CD8-positive, alpha-beta T cell (primary cell): ENCODE measurements at places on chromosomes 4 and X.
A peak's percentile ranks its signal among the peaks of the same experiment; 100 is the strongest.

DNA sequence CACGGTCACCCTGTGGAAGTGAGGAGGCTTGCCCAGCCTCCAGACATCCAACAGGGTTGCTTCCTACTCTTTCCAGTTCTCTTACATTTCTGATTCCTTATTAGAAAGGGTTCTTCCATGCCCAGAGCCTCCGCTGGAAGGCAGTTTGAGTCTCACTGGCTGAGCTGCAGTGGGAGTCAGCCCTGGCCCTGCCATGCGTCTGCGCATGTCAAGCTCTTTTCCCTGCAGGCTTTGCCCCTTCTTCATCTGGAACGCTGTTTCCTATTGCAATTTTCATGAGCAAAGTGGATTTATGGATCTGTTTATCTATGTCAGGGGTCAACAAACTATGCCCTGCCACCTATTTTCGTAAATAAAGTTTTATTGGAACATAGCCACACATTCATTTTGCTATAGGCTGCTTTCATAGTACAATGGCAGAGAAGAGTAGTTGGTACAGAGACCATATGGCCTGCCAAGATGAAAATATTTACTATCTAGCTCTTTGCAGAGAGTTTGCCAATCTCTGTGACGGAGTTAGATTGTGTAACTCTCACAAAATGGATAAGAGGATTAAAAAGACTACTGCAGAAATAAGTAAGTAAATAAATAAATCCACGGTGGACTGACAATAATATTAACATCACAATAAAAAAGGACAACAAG lies 3.9 kb upstream of the CHRNA9 start:
- DNase-seq = no peak

DNA sequence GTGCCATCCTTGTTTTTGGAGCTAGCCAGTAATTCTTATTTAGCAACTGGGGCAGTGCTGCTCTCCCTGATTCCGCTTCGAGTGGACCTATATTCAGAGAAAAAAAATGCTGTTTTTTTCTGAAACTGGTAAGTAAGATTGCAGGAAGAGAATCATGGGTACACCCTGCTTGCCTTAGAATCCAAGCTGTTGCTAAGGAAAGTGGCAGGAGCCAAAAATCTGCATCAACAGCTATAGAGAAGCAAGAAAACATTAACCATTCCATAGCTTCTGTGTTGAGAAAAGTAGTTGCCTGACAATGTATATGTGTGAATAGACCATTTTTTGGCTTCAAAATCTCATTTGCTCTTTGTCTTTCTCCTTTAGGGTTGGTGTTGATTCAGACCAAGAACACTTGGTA lies 44.5 kb downstream of the SLC9A6 start:
- no peak for DNase-seq

- DNase-seq = no peak
Observed at GRCh38 chr4:103018391-103019307, 856 bp downstream of the SLC9B1 start.

DNA sequence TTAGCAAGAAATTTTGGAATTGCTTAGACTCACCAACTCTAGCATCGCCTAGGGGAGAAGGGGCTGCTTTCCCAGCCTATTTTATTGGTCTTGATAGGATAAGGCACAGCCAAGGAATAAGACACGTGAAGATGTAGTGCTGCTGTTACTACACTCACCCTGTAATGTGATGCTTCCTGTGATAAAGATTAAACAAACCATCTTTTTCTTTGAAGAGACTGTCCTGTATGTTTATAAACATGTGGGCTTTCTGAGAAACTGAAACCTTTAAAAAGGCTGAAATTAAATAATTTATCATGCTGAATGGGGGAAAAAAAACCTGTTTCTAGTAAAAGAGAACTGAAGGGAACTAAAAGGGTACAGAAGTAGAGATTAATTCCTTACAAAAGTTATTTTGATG lies 13.2 kb downstream of the TAPT1 start:
- no peak for DNase-seq

GRCh38 chrX:150201841-150202240 lies 161.3 kb upstream of the MAMLD1 start:
- no peak for DNase-seq

- DNase-seq = no peak
Observed at GRCh38 chr4:140556372-140557085, 12.2 kb downstream of the UCP1 start.

DNA sequence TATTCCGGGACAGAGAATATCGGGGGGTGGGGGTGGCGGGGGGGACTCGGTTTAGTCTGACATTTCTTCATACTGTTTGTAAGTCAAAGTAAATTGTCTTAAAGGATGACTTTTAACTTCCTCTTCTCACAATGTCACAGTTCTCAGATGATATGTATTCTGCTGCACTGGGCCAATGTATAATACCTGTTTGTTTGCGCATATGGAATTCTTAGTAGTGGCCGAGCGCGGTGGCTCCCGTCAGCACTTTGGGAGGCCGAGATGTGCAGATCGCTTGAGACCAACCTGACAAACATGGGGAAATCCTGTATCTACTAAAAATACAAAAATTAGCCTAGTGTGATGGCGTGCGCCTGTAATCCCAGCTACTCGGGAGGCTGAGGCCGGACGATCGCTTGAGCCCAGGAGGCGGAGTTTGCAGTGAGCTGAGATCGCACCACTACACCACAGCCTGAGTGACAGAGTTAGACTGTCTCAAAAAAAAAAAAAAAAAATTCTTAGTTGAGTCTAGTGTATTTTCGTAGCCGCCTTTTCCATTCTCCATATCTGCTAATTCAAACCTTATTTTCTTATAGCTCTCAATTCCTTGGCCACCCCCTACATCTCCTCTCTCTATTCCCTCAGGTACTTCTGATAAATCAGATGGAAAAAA lies 851 bp downstream of the POLR2B start:
- DNase-seq = peak; percentile 49

- DNase-seq = no peak
Observed at GRCh38 chr4:139956507-139957017, 197.4 kb downstream of the MAML3 start.

GRCh38 chr4:27090406-27090805 lies 229.8 kb downstream of the STIM2 start:
- no peak for DNase-seq
